ENCODE measurements at places on chromosomes 11 and 22.

- DNase-seq, result no peak
Measured at GRCh38 chr22:38250643-38251340, 22.0 kb downstream of the TMEM184B start.

- DNase-seq, result no peak
Measured at GRCh38 chr11:93350835-93351234, 20.3 kb downstream of the DEUP1 start.

- DNase-seq, result no peak
Measured at GRCh38 chr22:38935023-38935422, 22.4 kb upstream of the APOBEC3A start.

DNA sequence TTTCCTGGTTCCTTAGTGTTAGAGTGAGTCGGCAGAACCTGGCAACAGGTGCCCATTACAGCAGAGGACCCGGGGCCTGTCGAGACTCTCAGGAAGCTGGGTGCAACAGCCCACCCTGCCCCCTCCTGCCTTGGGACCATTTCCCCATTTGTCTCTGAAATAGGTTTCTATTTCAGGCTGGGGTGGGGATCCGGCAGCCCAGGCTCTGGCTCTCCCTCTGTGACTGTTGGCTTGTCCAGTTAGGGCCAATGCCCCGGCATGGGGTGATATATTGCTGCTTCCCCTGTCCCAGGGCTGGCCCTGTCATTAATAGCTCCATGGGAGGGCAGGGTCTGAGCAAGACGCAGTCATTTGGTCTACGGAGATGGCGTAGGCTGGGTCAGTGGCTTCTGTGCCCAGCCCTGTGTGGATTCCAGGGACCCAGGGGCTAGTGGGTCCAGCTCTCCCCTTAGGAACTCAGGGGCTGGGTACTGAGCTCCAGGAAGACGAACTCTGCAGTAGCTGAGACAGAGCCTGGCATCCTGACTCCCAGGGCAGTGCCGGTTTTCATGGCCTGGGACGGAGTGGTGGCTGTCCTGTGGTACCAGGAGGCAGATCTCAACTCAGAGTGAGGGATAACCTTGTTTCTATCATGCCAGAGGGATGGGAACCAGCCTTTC, 2.7 kb downstream of the P2RY6 start:
- no peak for DNase-seq

GRCh38 chr22:27718186-27719035, 83.1 kb downstream of the MN1 start:
- DNase-seq, result no peak

DNA sequence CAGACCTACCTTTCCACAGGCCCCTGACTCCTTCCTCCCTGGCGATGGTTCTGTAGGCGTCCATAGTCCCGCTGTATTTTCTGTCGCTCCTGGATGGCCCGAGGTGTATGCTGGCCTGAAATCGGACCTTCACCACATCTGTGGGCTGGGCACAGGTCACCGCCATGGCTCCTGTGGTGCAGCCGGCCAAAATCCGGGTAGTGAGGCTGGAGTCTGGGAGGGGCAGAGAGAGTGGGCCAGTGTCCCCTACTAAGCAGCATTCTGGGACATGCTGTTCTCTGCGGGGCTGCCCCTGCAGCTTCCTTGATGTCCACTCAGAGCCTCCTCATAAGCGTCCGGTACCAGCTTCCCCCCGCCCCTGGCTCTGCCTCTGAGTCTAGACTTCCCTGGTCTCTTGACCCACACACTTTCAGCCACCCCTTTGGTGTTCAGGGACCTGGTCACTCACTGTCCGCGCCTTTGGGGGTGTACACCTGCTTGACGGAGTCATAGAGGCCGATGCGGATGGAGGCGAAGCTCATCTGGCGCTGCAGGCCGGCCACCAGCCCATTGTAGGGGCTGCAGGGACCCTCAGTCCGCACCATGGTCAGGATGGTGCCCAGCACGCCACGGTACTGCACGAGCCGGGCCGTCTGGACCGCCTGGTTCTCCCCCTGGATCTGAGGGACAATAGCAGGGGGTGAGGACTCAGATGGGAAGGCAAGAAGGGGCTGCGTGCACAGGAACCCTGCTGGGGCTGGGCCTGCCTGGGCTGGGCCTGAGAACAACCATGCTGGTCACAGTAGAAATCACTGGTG, 3.0 kb downstream of the UCP3 start:
- no peak for DNase-seq

DNA sequence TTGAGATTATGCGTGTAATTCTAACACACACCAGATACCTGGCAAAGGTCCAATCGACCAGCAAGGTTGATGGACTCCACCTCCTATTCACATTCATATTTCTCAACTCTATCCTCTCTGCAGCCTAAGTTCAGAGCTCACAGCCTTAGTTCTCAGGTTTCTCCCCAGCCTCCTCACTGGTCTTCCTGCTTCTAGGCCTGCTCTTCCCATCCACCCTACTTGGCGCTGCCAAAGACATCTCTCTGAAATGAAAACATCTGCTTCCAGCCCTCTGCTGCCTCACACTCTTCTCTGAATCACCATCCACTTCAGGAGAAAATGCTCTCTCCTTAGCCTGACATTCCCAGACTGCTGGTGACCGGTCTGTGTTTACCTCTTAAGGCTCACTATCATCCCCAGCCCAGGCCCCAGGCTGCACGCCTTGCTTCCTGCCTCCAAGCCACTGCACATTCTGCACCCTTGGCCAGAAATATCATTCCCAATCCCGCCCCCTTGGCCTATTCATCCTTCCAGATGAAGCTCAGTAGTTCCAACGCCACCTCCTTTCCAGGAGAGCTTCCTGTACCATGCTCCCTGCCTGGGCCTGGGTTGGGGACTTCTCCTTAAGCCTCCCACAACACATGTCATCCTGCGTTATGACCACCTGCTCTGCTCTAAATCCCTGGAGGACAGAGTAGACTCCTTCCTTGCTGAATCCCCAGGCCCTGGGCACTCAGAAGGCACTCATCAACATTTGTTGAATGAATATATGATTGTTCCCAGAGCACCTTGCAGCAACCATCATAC, 3.5 kb downstream of the ARRB1 start:
- DNase-seq, result no peak

- DNase-seq, result peak; percentile 26
Measured at GRCh38 chr11:11155962-11156815, 196.9 kb downstream of the CSNK2A3 start.

DNA sequence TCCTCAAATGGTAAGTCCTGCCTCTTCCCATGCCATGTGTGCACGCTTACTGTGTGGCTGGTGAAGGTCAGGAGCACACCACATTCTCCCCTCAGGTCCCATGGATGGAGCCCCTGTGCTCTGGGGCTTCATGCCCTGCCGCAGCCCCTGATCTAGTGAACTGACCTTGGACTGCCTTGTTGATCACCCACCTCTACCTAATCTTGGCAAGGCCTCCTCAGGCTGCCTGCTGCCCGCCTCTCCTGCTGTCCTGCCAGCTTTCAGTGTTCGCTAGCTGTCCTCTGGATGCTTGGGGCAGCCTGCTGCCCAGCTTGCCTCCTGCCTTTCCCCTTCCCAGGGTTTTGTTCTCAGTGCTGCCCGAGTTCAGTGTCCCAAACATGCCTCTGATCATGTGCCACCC, 38.1 kb downstream of the CABIN1 start:
- no peak for DNase-seq

GRCh38 chr22:35037089-35037488, 28.9 kb upstream of the ISX start:
- no peak for DNase-seq

DNA sequence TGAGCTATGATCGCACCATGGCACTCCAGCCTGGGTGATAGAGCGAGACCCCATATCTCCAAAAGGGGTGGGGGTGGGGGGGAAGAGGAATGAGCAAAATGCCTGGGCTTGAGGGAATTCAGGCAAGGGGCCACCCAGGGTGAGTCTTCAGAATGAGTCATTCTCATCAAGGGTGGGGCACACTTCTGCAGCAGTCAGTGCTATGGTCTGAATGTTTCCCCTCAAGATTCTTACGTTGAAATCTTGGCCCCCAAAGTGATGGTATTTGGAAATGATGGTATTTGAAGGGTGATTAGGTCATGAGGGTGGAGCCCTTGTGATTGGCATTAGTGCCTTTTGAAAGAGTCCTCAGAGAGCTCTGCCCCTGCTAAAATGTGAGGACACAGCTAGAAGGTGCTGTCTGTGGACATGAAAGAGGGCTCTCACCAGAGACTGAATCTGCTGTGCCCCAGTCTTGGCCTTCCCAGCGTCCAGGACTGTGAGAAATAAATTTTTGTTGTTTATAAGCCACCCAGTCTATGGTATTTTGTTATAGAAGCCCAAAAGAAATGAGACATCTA, 86.4 kb upstream of the THY1 start:
- DNase-seq, result no peak

DNA sequence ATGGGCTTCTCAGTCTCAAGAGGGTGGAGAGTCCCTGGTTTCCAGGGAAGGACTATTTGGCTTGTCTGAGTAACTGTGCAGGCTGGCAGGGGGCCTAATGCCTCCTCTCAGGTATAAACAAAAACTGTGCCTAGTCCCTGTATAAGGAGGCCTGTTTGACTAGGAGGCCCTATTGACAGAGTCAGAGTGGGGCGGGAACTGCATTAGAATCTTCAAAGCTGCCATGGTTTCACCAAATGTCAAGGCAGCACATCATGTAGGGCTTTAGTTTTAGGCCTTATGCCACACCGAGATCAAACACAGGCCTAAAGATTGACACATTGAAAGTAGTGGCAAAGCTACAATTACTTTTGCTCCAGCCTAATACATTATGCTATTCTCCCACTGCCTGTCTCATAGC, 611.5 kb upstream of the B3GAT1 start:
- DNase-seq, result no peak

- DNase-seq, result no peak
Measured at GRCh38 chr11:3964056-3964455, 108.6 kb downstream of the STIM1 start.

- DNase-seq, result no peak
Measured at GRCh38 chr11:75722669-75723042, 5.0 kb downstream of the MOGAT2 start.

- no peak for DNase-seq
Measured at GRCh38 chr11:66268952-66269905, 790 bp downstream of the RAB1B start.

DNA sequence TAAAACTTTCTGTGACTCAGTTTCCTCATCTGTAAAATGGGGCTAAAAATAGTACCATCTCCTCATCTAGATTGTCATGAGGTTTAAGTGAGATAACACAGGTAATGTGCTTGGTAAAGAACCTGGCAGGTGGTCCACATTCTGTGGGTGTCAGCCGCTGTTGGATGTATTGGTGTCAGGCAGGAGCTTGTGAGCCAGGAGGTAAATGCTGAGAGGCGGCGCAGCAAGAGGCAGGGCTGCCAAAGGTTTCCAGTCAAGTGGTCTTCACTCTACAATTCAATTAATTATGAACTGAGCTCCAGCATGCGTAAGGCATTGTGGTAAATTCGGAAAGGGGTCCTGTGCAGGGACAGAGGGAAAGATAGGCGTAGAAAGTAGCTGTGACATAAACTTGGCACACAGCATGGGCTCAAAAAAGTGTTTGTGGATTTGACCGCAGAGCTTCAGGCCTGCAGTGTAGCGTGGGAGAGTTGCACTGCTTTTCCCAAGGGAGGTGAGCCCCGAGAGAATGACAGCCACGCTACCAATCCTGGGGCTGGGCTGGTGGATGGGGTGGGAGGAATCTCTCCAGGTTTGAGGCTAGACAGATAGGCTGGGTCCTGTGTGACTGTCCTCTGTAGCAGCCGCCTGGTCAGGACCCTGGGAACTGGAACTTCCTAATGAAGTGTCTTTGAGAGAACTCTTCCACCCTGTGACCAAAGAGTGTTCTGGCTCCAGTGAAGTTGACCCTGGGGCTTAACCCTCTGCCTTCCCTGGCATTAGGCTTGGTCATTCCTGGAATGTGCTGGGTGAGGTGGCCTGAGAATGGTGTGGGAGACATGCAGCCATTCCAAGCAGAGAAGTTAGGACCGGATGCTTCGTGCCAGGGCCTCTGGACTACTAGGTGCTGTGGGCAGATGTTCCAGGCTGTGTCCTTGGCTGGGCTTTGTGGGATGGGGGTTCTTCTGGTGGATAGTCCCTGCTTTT, 122.4 kb downstream of the FEZ1 start:
- no peak for DNase-seq

GRCh38 chr11:86063536-86063935, 5.3 kb downstream of the PICALM start:
- DNase-seq, result no peak

DNA sequence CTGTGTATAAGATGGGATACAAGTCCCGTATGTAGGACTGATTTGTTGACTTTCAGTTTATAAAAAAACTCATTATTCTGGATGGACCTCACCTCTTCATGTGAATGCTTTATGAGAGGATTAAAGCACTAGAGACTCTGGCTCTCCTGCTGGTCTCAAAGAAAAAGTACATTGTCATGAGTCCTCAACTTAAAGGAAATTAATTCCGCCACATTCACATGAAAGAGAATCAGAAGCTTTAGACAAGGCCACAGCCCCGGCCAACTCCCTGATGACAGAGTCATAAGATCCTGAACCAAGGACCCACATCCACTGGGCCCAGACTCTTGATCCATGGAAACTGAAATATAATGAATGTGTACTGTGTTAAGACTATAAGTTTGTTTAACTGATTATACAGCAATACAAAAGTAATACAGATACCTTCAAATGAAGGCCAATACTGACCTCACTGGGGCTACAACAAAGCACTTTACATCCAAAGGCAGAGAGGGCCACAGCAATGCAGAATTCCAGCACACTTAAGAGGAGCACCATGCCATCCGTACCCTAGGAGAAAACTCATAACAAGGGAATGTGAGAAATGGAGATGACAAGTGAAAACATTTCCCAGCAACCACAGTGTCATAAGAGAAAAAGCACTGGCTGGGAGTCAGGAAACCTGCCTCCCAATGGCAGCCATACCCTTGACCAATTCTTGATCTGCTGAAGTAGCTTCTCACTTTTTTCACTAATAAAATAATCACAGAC, 25.4 kb upstream of the MS4A6A start:
- no peak for DNase-seq

GRCh38 chr11:27701355-27702105, 1.3 kb upstream of the BDNF start:
- DNase-seq, result no peak

GRCh38 chr11:83680321-83680720, 394.2 kb upstream of the CCDC90B start:
- no peak for DNase-seq

- DNase-seq, result peak; percentile 38
Measured at GRCh38 chr11:72781313-72782080, 12.3 kb downstream of the STARD10 start.

DNA sequence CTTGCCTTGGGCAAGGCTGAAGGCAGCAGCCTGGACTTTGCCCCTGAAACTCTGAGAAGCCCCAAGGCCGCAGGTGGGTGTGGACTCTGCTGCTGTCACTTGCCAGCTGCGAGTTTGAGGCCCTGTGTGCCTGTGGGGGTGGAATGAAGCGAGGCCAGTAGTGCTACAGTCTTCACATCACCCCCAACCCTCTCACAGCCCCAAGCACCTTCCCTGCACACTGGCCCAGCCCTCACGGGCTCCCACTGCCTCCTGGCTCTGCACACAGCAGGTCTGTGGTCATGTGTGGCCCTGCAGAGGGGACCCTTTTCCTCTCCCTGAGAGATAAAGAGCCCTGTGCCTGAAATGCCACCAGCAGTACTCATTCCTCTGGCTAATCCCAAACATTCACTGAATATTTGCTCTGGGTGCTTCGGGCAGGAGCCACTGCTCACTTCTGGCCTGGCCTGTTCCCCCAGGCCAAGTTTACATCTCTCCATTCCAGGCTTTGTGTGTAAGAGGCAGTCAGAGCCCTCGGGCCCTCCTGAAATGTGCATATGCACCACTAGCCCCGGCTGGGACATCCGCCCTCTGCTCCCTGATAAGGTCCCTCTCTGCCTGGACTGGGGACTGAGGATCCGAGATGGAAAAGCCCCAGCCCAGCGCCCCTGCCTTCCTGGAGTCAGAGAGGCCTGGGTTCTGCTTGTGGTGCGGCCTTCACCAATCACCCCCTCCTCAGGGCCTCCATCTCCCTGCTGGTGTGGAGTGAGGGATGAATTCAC, 17.7 kb downstream of the MGAT3 start:
- DNase-seq, result no peak

Data from thymus (tissue), 14 donors.